NCI-H1417 treated with DMSO at 0.1 percent for 48 hours (cell line): ENCODE measurements at places on chromosomes 7 and 10.

GRCh38 chr10:56662765-56663447 is 301.8 kb upstream of the ZWINT start:
- no peak for DNase-seq

- DNase-seq = peak; percentile 56
These were observed 13.2 kb downstream of the ALKBH4 start for GRCh38 chr7:102451371-102452054.

DNA sequence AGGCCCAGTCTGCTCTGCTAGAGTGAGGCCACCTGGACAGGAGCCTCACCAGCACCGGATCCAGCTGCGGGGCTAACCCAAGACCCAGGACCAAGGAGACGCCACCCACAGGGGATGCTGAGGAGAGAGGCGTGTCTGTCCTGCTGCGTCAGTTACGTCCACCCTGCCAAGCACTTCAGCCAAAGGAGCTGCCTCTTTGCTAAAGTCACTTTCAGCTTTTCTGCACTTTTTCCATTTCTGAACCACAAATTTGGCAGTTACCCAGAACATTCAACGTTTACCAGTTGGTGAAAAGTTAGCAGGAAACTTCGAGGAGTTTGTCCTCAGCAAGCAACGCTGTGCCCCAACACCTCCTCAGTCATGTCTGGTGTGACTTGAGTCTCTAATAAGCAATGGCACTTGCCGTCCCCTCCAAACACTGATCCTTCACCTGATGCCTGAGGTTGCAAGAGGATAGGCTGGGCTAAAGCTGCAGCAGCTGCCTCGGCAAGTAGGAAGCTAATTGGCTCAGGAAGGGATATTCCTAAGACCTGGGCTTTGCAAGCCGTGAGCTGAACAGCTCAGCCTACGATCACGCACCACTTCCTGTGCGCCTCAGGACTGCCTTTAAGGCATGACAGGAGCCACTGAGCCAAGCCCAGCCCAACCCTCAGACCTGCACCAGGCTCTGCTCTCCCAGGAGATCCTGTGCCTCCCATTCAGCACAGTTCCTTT is 40.1 kb downstream of the KCNH2 start:
- DNase-seq = no peak

- DNase-seq = no peak
These were observed 714.8 kb upstream of the GALNT17 start for GRCh38 chr7:70416986-70417655.

- DNase-seq = no peak
These were observed 9.9 kb downstream of the ZNF365 start for GRCh38 chr10:62384057-62384446.

DNA sequence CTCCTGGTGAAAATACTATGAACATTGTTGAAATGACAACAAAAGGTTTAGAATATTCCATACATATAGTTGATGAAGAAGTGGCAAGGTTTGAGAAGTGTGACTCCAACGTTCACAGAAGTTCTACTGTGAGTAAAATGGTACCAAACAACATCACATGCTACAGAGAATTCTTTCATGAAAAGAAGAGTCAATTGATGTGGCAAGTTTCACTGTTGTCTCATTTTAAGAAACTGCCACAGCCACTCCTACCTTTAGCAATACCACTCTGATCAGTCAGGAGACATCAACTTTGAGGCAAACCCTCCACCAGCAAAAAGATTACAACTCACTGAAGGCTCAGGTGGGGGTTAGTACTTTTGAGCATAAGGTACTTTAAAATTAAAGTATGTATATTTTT is 693.3 kb downstream of the GRID1 start:
- no peak for DNase-seq

DNA sequence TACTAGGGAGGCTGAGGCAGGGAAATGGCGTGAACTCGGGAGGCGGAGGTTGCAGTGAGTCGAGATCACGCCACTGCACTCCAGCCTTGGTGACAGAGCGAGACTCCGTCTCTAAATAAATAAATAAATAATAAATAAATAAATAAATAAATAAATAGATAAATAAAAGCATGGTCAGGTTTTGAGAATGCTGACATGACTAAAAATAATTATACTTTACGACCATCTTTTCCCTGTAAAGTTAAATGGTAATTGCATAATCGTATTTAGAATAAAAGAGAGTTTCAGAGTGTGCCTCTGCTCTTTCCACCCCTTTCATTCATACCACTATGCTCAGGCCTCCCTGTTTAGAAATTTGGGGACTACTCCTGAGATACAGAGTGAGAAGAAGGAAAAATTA is 326.5 kb downstream of the CNTNAP2 start:
- DNase-seq = no peak

DNA sequence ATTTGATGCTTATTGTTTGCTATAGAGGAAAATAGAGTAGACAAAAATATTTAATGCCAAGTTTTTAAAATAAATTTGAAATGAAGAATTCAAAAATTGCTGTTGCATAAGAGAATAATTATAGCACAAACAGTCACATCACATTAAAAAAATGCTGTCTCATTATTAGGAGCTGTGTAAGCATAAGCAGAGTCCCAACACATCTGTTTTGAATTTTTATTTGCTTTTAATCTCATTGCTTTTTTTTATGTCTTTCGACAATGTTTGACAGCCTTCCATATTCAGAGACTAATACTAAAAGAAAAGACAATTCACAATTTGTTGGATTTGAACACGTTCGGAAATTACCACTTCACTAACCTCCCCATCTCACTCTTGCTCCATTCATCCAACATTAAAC is 143.5 kb downstream of the TFPI2 start:
- no peak for DNase-seq

GRCh38 chr10:86100581-86101061 is 266.0 kb downstream of the GRID1 start:
- DNase-seq = no peak

DNA sequence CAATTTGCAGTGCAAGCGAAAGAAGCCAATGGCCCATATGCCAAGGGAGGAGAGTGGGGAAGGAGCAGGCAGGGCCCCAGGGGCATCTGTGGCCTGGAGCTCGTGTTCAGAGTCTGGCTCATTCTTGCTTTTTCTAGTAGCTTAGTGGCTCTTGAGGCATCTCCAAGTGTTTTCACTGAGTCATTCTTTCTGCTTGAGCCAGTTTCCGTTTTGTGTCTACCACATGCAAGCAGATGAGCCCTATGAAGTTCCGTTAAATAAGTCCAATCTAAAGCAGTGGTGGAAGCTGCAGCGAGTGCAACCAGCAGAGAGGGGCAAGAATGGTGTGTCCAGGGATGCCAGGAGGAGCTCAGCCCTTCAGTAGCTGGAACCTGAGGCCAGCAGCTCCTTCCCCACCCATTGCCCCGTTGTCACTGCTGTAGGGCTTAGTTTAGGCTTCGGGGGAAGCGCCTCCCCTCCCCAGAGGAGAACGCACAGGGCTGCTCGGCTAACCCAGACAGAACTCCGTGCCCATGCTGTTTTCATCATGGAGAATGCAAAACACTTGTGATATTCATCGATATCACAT is 57.4 kb upstream of the EBF3 start:
- no peak for DNase-seq

DNA sequence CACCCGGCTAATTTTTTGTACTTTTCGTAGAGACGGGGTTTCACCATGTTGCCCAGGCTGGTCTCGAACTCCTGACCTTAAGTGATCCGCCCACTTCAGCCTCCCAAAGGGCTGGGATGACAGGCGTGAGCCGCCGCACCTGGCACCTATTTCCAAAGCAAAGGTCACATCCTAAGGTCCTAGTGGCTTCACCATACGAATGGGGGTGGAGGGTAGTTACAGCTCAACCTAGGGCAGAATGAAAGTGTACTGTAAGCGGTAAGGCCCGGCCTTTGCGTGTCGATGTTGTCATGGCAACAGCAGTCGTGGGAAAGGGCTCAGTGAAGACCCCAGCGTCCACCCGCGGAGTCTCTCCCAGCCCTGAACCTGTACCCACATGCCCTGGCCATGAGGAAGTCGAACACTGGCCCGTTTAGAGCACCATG is 1.6 kb upstream of the COX19 start:
- DNase-seq = no peak

GRCh38 chr10:5720182-5720581 is 35.5 kb downstream of the TASOR2 start:
- no peak for DNase-seq

DNA sequence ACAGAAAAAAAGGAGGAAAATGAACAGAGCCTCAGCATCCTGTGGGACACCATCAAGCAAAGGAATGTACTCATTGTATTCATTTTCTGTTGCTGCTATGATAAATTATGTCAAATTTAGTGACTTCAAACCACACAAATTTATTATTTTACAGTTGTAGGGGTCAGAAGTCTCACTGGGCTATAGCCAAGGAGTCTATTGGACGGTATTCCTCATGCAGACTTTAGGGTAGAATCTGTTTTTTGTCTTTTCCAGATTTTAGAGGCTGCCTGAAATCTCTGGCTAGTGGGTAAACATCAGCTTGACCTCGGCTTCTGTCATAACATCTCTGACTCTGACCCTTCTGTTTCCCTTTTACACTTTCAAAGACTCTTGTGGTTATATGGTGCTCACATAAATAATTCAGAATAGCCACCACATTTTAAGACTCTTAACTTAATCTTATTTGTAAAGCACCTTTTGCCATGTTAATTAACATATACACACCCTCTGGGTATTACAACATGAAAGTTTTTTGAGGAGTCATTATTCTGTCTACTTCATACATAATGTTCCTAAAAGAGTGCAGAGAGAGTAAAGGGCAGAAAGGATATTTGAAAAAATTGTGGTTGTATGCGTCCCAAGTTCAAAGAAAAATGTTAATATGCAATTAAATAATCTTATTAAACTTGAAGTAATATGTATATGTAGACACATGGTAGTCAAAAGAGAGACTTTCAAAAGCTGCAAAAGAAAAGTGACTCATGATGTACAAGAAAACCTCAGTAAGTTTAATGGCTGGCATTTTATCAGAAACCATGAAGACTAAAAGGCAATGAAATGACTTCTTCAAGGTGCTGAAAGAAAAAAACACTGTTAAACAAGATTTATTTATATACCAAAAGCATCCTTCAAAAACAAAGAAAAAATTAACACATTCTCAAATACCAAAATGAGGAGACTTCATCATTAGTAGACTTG is 70.8 kb upstream of the MEOX2 start:
- DNase-seq = no peak

- no peak for DNase-seq
These were observed at the start of gene ADCY1 for GRCh38 chr7:45573661-45574415. ADCY1 (plus strand) TSS chr7:45574368; CDS start chr7:45574544, 176 bp downstream.

GRCh38 chr7:140484951-140485499 is 5.7 kb upstream of the MKRN1 start:
- no peak for DNase-seq

DNA sequence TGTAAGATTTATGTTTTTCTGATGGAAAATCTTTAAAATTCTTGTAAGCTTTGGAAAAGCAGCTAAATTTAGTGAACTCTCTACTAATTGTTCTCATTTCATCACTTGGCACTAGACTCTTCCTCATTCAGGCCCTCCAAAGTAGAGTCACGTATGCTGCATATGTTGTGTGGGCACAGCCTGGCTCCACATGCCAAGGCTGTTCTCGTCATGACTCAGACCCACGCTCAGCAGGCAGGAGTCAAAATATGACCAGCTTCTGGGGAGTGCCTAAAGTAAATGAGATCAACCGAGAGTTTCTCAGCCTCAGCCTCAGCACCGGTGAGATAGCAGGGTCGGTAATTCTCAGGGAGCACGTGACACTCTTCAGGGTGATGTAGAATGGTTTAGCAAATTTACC is 1672.9 kb downstream of the REEP3 start:
- no peak for DNase-seq

DNA sequence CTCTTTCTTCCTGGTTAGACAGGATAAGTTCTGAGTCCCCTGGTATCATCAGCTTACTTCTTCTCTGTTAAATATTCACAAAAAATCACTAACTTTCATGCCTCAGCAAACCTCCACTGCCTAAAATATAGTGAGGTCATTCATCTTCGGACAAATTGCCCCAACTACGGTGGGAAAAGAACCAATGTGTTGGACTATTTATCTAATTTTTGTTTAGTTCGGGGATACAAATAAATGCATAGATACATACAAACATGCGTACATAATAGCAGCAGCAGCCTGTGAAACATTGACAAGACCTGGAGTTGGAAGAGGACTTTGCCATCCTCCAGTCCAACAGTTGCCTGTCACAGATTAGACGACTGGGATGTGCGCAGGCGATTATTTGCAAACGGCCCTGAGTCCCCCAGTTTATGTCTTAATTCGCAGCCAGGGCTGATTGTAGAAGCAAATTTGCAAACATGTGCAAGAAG is 51.5 kb downstream of the EGFR start:
- DNase-seq = no peak

DNA sequence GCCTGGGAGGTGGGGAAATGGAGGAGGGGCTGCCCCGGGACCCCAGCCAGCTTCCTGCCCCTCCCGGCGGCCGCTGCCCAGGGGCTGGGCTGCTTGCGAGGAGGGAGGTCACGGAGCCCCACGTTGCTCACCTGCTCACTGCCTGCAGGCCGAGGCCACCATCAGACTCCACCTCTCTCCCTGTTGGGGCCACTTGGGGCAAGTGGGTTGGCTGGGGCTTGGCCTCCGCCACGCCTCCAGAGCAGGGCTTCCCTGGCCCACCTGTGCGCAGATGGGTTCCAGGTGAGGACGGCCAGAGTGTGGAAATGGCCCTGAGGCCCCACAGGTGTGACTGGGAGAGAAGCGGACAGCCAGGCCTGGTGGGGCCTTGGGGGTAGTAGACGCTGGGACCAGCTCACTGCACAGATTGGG is 82.8 kb upstream of the DIP2C start:
- DNase-seq = no peak

GRCh38 chr10:88981435-88981834 is 9.2 kb upstream of the FAS start:
- DNase-seq = no peak

GRCh38 chr10:23150091-23150490 is 42.0 kb upstream of the PTF1A start:
- no peak for DNase-seq

GRCh38 chr7:149430192-149430591 is 30.7 kb downstream of the ZNF777 start:
- no peak for DNase-seq

DNA sequence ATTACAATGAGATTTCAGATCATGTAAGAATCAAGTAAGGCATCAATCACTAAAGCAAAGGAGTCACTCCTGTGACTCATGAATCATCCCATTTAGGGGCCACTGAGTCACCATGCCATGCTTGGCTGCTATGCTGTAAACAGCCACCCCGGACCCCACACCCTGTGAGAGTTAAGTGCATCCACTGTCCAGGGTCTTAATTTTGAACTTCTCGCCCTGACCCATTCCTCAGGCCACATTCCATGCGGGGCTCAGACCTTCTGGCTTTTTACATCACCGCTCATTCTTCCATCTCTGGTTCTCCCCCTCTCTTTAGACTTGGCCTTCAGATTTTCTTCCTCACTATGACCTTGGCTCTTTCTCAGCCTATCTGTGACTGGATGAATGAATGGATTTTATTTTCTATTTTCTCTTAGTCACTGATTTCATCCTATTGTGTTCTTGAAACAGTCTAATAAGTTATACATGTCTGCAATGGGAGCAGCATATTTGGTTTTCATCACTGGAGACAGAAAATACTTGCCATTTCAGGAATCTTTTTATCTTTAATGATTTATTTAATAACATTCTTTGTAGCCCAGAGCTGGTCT is 239.6 kb downstream of the SKIDA1 start:
- DNase-seq = no peak

- DNase-seq = no peak
These were observed 1013.1 kb downstream of the KCNMA1 start for GRCh38 chr10:76624470-76624869.
